ENCODE measurements at places on chromosomes 4 and X.

- no peak for DNase-seq
Measured at GRCh38 chr4:168882650-168883233, 127.3 kb downstream of the CBR4 start.

DNA sequence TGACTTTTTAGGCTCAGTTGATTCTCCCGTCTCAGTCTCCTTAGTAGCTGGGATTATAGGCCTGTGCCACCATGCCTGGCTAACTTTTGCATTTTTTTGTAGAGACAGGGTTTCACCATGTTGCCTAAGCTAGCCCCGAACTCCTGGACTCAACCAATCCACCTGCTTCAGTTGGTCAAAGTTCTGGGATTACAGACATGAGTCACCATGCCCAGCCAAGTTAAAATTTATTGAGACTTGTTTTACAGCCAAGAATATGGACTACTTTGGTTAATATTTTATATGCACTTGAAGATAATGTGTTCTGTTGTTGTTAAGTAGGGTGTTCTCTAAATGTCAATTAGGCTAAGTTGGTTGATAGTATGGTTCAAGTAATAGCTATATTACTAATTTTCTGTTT, 58.7 kb downstream of the CYTL1 start:
- DNase-seq: no peak

DNA sequence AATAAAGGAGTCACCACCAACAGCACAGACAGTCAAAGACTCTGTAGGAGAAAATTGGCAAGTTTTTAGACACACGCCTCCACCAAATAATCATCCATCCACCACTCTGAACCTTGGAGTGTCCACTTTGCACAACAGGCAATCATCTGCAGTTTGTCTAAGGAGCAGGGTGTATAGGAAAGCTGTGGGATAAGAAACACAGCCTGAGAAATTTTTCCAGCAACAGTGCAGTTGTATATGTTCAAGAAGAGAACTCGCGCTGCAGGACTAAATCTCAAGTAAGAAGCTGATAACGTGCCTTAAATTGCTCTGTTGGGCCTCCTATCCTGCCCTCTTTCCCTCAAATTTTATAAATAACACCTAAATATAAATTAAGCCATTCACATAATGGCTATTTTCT, 136.7 kb upstream of the PPARGC1A start:
- DNase-seq: peak; percentile 57

- DNase-seq: peak; percentile 26
Measured at GRCh38 chr4:61202638-61203435, 2.7 kb downstream of the ADGRL3 start.

- DNase-seq: no peak
Measured at GRCh38 chr4:126860308-126860707, 772.4 kb upstream of the INTU start.

DNA sequence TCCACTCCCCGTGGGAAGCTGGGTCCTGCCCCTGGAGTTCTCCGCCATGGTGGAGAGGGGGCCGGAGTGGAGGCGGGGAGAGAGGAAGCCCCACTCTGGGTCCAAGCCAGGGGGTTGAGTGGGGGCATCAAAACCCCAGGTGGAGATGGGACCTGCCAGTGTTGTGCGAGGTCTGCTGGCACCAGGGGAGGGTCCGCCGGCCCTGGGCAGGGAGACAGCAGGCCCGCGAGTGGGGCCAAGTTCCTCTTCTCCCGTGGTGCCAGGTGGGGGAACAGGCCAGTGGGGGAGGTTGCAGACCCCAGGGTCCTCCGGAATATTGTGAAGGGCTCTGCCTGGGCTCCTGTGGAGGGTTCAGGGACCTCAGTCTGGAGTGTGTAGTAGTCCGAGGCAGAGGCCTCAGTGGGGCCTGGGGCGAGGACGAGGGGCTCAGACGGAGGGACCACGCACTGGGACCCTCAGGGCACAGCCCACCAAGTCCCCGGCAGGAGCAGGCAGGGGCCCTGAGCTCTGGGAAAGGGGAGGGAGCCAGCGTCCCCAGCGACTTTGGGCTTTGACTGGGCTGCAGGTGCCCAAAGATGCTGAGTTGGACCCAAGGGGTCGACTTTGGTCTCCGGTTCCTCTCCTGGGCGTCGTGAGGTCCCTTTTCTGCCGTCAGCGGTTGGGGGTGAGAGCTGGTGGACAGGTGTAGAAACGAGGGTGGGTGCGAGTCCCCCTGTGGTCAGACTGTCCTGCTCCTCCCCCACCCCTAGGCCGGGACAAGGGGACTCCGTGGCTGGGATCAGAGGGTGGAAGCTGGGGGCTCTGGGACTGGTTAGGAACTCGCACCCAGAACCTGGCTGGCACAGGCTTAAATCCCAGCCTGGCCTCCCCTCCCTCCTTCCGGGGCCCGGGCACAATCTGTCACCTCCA, 43.8 kb upstream of the NKX1-1 start:
- no peak for DNase-seq

All from lung (tissue), 17 donors.